Activated naive CD4-positive, alpha-beta T cell treated with anti-CD3 and anti-CD28 coated beads for 36 hours (primary cell): ENCODE measurements at places on chromosomes 2 and 18. TPM values are rescaled to one million over a fixed set of nuclear protein-coding genes. Genes with fewer than 3 reads are reported as not detected.

Gene OSBPL1A
- 2.4 TPM for total RNA-seq

Gene RGPD3
- total RNA-seq, result 0.20 TPM

- DNase-seq, result no peak
Observed at GRCh38 chr2:202911203-202911511, 316 bp downstream of the WDR12 start.

GRCh38 chr2:70994009-70994698, 519 bp downstream of the TEX261 start:
- DNase-seq, result peak; percentile 41

- no peak for DNase-seq
Observed at GRCh38 chr18:41579185-41579584, 375.8 kb upstream of the PIK3C3 start.

GRCh38 chr18:12327510-12328178, 19.6 kb downstream of the TUBB6 start:
- DNase-seq, result peak; percentile 87

Gene TCF4
- 0.49 TPM for total RNA-seq

Gene MC2R
- total RNA-seq, result not detected
